ENCODE measurements at places on chromosomes 11 and 22.

GRCh38 chr22:28029201-28029948, 110.3 kb upstream of the PITPNB start:
- no peak for DNase-seq

DNA sequence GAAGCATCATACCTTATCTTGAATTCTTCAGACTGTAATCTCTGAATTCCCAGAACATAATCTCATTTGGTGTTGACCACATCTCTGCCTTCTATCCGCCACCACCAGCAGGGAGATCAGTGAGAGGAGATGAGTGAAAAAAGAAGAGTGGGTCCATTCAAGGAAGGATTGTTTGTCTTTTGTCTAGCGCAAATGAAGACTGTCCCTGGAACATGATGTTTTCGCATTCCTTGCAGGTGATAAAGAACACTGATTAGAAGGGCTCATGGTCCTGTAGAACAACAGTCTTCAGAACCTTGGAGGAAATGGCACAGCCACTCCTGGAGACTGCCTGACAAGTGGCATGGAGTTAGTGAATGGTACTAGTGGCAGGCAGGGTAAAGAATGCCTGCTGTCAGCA, 869.6 kb downstream of the JRKL start:
- no peak for DNase-seq

DNA sequence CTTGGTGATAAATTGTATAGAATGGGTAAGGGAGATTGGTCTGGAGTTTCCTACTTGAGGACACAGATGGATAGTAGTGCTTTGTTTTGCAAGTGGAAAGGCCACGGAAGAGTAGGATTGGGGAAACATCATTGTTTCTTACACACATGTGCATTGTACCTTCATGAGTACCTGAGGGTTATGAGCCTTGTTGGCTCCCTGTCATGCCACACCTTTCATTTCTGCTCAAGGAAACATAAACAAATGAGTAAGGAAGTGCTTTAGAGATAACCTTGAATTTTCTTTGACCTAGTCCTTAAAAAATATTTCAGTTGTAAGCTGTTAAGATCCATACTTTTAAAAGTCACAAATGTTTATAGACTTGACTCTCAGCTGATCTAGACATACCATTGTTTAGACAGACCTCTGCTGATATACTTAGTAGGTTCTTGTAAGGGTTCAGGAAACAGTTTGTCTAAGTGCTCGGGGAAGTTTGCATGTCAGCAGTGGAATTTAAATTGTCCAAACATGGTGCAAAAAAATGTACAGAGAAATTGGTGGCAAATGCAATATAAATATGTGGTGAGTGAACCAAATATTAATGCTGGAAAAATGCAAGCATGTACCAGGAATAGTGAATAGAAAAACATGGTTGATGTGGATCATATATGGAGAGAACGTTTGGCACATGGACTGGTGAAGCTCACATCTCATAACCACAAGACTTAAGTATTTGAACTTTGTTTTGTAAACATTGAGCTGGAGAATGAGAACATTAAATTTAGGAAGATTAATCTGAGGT, 40.9 kb downstream of the GAS2 start:
- DNase-seq, result no peak

DNA sequence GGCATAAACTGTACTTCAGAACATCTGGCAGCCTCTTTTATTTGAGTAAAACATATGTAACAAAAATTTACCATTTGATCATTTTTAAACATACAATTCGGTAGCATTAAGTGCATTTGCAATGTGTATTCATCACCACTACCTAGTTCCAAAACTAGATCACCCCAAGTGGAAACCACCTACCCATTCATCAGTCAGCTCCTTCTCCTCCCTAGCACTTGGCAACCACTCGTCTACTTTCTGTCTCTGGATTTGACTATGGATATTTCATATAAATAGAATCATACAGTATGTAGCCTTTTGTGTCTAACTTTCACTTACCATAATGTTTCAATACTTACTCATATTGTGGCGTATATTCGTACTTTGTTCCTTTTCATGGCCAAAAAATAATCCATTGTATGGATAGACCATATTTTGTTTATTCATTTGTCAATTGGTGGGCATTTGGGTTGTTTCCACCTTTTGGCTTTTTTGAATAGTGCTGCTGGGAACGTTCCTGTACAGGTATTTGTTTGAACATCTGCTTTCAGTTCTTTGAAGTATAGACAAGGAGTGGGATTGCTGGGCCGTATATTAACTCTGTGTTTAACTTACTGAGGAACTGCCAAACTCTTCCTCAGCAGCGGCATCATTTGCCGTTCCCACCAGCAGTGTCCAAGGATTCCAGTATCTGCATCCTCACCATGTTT, 27.2 kb upstream of the ADORA2A start:
- no peak for DNase-seq

DNA sequence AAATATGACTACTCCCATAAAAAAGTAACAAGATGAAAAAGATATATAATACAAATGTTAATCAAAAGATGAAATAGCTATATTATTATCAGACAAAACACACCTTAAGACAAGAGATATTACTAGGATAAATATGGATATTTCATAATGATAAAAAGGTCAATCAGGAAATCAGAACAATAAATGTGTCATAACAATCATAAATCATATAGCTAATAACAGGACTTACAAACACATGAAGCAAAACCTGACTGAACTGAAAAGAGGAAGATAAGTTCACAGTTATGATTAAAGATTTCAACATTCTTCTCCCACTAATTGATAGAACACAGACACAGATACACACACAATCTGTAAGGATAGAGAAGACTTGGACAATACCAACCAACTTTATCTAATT, 47.2 kb downstream of the EIF3M start:
- no peak for DNase-seq

- DNase-seq, result no peak
These were observed 55.8 kb upstream of the THY1 start for GRCh38 chr11:119478711-119479285.

DNA sequence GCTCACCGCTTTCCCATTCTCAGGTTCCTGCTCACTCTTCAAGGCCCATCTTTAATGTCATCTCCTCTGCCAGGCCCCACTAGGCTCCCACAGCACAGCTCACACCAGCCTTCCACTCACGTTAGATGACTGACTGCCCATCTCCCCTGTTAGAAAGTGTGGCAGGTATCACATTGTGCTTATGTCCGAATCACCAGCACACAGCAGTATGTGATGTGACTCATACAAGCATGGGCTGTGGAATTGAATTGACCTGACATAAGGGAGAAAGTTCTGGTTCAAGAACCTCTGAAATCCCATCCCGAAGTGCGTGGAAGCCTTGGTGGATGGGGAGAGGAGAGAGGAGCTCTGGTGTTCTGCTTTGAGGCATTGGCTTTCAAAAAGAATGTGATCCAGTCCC, 6.5 kb downstream of the VSTM5 start:
- DNase-seq, result no peak

GRCh38 chr11:122007601-122008071, 108.4 kb downstream of the BLID start:
- no peak for DNase-seq

- no peak for DNase-seq
These were observed 5.4 kb upstream of the TMPRSS4 start for GRCh38 chr11:118071416-118072030.

DNA sequence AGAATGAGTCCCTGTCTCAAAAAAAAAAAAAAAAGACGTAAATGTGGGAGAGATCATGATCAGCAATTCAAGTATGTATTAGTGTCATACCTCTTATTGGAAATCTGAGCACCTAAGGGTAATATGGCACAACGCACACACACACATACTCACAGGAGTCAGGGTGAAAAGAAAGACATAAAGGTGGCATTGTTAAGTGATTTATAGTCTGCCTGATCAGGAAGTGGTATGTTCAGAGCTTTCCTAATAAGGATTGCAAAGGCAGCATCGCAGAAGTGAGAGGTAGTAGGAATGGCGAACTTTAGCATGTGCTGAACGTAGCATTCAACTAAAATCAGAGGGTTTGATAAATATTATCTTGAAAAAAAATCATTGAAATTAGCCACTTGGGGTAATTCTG, 854.3 kb downstream of the METTL15 start:
- no peak for DNase-seq

DNA sequence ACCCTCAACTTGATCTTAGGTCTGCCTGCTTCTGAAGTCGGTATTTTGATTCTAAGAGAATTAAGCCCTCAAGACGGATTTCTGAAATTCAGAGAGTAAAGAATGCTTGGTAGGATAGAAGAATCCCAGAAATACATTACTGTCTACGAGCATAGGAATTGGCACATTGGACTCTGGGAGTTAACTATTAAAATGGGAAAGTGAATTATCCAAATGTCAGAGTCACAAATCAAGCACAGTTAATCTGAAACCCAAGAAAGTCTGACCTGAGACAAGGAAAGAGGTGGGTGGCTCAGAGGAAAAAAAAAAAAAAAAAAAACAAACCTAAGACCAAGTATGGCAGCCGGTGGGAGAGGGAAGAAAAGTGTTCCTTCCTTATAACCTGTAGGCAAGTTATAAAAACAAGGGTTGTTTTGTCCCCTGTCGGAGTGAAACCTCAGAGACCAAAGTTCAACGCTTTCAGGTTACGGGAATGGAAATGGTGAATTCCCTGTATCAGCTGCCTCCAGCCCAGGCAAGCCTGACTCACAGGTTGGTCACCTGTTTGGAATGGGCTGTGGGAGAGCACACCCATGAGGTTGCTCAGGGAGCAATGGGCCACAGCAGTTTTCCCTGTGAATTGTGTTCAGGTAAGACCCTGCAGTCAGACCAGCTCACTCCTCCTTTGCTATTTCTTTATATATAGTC, 139.0 kb downstream of the ETS1 start:
- DNase-seq, result no peak

GRCh38 chr11:36454941-36455631, 55.0 kb downstream of the TRAF6 start:
- no peak for DNase-seq

DNA sequence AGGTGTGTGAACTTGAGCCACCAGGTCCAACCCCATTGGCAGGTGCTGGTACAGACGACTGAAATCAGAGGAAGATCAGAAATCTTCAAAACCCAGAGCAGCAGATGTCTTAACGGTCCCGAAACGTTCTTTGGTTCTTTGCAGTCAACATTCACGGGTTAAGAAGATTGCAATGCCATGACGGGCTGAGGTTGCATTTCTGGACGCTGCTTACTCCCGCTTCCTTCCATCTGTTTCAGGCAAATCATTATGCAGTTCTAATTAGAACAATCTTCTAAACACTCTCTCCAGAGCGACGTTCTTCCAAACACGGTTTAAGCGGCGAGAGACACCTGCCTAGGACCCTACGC, 492 bp upstream of the LUZP2 start:
- DNase-seq, result no peak

- DNase-seq, result no peak
These were observed 1.6 kb upstream of the TRIM29 start for GRCh38 chr11:120139316-120140069.

DNA sequence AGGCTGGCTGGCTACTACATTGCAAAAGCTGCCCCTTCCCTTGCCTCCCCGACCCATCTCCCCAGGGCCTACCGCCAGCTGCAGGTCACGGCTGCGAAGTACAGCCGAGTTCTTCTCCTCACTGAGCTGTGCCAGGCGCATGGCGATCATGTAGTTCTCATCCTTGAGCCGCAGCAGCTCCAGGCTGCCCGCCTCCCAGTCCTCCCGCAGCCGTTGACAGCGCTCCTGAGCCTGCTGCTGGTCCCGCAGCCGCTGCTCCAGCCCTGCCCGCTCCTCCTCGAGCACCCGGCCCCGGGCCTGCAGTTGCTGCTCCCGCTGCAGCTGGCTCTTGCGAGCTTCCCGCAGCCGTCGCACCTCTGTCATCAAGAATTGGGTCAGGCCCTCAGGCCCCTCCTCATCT, 3.3 kb downstream of the CARD10 start:
- no peak for DNase-seq

- DNase-seq, result no peak
These were observed 25.7 kb downstream of the CASP5 start for GRCh38 chr11:104997288-104997687.

DNA sequence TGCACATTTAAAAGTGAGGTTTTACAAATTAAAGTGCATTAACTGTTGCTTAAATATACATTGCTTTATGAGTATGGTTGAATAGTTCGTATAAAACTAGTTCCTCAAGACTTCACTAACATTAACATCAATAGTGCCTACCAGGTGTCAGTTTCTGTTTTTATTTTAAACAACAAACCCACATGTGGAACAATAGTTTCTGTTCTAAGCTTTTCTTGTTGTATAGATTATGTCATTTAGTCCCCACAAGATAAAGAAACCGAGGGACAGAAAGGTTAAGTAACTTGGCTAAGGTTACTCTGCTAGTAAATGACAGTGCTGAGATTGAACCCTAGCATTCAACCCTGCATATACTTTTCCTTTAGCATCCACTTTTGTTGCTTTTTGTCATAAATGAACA, 41.4 kb upstream of the ST14 start:
- DNase-seq, result no peak

DNA sequence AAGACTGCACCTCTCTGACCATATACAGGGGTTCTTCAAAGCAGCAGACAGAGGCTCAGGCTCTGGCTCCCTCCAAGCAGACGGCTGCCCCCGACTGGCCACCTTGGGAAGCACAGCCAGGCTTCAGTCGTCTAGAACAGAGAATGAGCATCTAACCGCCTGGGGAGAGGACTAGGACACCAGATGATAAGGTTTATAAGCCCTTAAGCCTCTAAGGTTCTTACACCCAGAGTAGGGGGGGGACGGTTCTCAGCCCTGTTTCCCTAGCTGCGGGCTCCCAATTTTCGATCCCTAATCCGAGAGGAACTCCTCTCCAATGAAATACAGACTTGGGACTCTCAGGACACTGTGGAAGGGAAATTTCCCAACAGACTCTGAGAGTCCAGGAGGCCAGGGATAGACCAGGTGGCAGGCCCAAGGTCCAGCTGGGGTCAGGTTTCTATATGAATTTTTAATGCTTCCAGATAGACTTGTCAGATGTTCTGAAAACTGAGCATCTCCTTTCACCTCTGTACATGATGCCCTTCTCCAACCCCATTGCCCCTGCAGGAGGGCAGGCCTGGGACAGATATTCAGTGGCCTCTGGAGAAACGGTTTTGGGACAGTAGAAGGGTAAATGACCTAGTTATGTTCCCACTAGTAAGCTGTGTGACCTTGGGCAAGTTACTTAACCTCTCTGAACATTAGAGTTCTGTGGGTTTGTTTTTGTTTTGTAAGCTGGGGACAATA, 20.2 kb downstream of the RTN4RL2 start:
- DNase-seq, result peak; percentile 52

DNA sequence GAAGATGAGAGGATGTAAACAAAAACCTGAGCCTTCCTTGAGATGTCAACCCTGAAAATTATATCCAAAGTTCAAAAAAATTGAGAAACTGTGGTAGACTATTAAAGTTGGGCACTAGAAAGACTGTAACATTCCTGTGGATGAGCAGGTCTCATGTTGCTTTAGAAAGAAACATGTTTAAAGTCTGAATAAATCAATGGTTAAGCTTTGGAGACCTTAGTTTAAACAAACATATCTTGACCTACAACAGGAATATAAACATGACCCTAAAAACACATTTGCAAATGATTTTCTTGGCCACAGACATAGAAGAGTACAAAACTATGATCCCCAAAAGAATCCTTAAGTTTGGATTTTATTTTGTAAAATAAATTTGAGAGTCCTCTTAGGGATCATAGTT, 38.1 kb upstream of the PCF11 start:
- DNase-seq, result no peak

GRCh38 chr11:96748639-96749370, 359.0 kb downstream of the JRKL start:
- no peak for DNase-seq

GRCh38 chr22:25688627-25689026, 53.4 kb upstream of the MYO18B start:
- DNase-seq, result no peak
